Stimulated activated CD4-positive, alpha-beta T cell treated with anti-CD3 and anti-CD28 coated beads, Interleukin-4, amount 100 ng/mL, for 24 hours (primary cell): ENCODE measurements at places on chromosomes 11 and 22.
A peak's percentile ranks its signal among the peaks of the same experiment; 100 is the strongest.

- no peak for DNase-seq
Measured at GRCh38 chr11:103234974-103235373, 125.7 kb downstream of the DYNC2H1 start.

GRCh38 chr11:79375818-79376550 is 64.8 kb downstream of the TENM4 start:
- DNase-seq: no peak

GRCh38 chr22:26891429-26891828 is 234.0 kb downstream of the MIAT start:
- DNase-seq: no peak

DNA sequence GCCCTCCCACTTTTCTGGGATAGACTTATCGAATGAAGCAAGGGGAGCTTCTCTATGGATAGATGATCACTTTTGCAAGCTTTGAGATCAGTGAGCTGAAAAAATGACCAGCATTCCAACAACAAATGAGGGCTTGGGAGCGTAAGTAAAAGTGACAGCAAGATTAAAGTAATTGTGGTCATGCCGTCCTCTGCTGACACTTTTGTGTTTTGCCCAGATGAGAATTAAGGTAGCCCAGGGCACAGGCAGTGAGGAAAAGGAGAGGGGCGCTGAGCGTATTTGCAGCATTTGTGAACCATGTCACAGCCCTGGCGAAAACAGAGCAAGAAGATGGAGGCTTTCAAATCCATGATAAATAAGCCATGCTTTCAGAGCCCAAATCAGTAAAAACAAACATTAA is 24.6 kb upstream of the TMA7B start:
- DNase-seq: no peak

DNA sequence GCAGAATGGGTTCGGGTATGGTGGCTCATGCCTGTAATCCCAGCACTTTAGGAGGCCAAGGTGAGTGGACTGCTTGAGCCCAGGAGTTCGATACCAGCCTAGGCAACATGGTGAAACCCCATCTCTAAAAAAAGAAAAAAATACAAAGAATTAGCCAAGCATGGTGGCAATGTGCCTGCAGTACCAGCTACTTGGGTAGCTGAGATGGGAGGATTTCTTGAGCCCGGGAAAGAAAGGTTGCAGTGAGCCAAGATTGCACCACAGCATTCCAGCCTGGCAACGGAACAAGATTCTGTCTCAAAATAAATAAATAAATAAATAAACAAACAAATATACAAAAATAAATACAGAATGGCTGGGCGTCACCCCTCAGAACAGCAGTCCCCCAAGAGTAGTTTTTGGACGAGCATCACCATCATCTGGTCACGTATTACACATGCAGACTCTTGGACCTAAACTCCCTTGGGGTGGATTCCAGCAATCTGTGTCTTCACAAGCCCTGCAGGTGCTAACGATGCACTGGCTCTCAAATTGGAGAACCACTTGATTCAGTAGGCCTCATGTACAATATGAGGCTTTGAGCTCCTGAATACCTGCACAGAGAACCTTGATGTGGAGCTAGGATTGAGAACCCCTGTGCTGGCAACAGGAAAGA is 33.5 kb downstream of the CLMP start:
- no peak for DNase-seq

- no peak for DNase-seq
Measured at GRCh38 chr22:27492566-27493201, 308.9 kb downstream of the MN1 start.

- no peak for DNase-seq
Measured at GRCh38 chr11:76767659-76768058, 15.5 kb upstream of the TSKU start.

GRCh38 chr11:11263238-11264005 is 89.6 kb downstream of the CSNK2A3 start:
- DNase-seq: no peak

- no peak for DNase-seq
Measured at GRCh38 chr11:70606951-70607330, 208.6 kb downstream of the CTTN start.

DNA sequence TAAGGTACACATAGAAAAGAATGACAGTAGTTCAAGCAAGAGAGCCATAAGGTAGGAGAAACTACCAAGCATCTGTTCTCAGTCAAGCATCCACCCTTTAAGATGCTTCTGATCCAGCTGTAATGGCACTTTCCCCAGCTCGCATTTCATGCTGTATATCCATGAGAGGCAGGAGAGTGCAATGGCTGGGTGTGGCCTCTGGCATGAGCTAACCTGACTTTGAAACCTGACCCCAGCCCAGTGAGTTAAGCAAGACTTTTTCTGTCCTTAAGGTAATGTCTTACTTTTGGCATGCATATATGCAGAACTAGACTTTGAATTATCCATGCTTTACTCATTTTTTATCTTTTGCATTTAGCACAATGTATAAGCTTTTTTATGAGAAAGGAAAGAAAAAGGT is 79.8 kb upstream of the CNTN5 start:
- DNase-seq: no peak

GRCh38 chr22:41534219-41534618 is 10.1 kb downstream of the POLR3H start:
- no peak for DNase-seq

DNA sequence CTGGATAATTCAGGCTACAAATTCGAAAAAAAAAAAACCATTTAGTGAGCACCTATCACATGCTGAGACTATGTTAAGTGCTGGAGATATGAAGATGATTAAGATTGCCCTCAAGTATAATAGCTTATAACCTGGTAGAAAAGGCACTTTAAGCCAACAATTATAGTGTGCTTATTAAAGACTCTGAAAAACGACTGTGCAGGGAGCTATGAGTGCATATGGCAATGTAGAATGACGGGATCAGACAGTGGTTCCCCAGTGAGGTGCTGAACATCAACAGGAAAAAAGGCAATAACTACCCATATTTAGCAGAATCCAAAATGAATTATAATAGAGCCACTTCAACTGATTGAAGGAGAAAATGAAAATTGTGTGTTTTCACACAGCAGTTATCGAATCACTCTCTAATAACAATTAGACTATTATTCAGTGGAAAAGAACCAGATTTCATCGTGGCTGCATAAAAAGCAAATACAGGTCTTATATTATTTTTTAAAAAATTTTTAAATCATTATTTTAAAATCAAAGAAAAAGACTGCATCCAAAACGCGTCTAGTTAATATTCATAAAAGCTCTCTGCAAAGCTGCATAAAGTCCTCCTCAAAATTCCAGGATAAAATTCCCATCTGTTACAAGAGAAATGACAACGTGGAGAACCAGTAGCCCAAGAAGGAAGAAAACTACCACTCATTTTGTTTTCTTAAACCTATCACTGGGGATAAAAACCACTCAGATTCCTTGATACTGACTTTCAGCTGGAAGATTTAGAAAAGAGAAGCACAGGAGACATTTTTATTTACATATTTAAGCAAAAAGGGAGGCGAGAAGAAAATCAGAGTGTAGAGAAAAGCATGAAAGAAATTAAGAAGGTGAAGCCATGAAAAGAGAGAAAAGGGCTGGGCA is 1.1 kb downstream of the MTMR2 start:
- no peak for DNase-seq

DNA sequence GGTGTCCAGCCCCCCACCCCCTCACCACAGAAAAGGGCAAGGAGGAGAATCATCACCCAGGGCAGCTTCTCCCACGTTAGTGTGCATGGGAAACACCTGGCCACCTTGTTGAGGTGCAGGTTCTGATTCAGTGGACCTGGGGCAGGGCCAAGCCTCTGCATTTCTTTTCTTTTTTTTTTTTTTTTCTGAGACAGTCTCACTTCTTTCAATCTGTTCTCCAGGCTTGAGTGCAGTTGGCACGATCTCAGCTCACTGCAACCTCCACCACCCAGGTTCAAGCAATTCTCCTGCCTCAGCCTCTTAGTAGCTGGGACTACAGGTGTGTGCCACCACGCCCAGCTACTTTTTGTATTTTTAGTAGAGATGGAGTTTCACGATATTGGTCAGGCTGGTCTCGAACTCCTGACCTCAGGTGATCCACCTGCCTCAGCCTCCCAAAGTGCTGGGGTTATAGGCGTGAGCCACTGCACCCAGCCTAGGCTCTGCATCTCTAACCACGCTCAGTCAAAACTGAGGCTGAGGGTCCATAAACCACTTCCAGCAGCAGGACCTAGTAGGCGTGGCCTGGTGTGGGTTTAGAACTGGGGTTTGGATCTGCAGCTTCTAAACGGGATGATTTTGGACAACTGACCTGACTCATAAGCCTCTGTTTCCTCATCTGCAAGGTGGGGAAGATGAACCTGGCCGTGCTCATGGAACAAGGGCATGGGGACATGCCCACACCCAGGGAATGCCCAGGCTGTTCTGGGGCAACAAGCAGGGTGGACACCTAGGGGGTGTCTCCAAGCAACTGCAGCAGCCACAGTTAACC is 734 bp downstream of the ZP1 start:
- no peak for DNase-seq

DNA sequence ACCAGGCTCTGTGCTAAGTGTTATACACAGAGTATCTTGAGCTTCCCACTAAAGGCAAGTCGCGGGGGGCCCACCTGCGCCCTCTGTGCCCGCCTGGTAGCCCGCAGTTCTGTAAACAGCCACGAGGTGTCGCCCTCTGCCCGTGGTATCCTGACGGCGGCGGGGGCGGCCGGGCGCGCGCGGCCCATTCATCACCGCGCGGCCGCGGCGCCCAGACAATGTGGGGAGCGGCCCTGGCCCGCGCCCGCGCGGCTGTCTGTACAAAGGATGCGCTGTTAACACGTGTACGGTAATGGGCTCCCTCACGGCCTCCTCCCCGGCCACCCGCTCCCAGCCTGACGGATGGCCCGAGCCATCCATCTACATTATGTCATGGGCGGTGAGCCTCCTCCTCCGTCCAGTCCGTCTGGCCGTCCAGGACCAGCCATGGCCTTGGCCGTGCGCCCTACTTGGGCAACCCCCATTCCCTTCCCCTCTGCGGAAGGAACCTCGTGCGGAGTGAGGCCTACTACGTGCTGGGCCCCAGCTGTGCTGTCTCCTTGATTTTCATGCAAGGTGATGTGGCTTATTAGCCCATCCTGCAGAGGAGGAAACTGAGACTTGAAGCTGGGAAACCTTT is 99.4 kb downstream of the MIAT start:
- DNase-seq: peak; percentile 64

DNA sequence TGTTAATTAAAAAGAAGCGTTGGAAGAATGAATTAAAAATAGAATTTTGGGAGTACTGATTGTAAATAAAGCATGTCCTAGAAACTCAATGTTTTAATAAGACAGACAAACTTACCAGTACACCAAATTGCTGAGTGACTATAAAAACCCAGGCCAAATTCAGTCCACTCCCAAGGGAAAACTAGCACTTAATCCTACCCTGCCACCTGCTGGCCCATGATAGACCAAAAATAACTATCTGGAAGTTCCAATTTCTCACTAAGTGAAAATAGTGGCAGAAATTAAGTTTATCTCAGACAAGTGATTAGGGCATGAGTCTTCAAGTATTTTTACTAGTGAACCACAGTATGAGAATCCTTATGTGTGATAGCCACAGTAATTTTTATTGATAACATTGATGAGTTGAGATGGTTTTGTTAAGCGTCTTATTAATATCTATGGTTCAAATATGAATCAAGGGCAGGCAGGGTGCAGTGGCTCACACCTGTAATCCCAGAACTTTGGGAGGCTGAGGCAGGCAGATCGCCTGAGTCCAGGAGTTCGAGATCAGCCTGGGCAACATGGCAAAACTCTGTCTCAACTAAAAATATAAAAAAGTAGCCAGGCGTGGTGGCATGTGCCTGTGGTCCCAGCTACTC is 9.8 kb upstream of the DDX10 start:
- DNase-seq: peak; percentile 31

- no peak for DNase-seq
Measured at GRCh38 chr11:3044004-3044403, 13.2 kb downstream of the CARS1 start.

DNA sequence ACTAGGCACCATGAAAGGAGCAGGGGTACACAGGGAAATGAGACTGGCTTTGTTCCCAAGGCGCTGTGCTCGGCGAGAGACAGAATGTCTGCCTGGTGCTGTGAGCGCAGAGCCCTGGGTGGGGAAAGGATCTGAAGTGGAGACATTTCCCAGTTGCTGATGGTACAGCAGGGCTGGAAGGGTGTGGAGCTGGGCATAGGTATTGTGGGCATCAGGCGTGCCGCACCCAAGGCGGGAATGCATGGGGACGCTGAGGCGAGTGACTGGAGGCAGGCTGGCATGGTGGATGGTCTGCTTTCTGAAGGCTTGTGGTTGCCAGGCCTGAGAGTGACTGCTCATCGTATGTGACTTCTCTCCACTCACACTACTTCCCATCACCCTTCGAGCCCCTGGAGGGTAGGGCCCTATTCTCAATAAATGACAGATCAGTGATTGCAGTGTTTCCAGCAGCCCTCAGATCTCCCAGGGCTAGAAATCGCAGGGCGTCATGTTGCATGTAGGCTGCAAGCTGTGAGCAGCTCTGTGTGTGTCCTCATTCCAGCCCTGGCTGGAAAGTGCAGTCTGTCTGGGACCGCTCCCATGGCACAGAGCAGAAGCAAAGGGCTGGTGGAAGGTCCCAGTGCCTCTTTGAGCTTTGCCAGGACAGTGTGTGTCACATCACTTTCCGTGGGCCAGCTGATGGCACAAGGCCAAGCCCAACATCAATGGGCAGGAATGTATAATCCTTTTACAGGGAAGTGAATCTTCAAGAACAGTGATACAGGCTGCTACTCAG is 67.7 kb downstream of the TBC1D22A start:
- no peak for DNase-seq

DNA sequence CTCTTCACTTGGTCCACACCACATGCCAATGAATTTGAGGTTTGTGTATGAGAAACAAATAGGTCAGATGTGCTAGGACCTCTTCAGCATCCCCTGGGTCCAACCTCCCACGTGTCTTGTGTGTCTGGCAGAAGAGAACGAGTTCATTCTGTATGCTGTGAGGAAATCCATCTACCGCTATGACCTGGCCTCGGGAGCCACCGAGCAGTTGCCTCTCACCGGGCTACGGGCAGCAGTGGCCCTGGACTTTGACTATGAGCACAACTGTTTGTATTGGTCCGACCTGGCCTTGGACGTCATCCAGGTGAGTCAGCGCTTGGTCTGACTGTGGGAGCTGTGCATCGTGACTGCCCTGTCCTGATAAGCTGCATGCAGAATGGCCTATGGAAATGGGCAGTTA is 101.0 kb upstream of the SORL1-AS1 start:
- no peak for DNase-seq

- DNase-seq: no peak
Measured at GRCh38 chr11:34957206-34957605, 40.8 kb downstream of the PDHX start.

DNA sequence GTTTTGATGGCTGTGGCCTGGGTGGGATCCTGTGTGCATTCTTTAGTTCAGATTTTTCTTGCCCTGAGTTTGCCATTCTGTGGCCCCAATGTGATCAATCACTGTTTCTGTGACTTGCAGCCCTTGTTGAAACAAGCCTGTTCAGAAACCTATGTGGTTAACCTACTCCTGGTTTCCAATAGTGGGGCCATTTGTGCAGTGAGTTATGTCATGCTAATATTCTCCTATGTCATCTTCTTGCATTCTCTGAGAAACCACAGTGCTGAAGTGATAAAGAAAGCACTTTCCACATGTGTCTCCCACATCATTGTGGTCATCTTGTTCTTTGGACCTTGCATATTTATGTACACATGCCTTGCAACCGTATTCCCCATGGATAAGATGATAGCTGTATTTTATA is 620 bp downstream of the OR4C16 start:
- no peak for DNase-seq

GRCh38 chr11:102564110-102564509 is 33.6 kb upstream of the MMP7 start:
- no peak for DNase-seq
